Activated naive CD8-positive, alpha-beta T cell treated with anti-CD3 and anti-CD28 coated beads, Interleukin-2, amount 50 U/mL, for 24 hours (primary cell): ENCODE measurements at places on chromosomes 2 and 18.

- no peaks in the 10 kb centered on the region for H3K36me3 ChIP-seq
- no peak overlapping the region for H3K27ac ChIP-seq
- DNase-seq = no peak
- H3K4me1 ChIP-seq = no peaks in the 10 kb centered on the region
- no peak overlapping the region for H3K4me3 ChIP-seq
Measured at GRCh38 chr2:23602116-23602515, 217.1 kb downstream of the KLHL29 start.

DNA sequence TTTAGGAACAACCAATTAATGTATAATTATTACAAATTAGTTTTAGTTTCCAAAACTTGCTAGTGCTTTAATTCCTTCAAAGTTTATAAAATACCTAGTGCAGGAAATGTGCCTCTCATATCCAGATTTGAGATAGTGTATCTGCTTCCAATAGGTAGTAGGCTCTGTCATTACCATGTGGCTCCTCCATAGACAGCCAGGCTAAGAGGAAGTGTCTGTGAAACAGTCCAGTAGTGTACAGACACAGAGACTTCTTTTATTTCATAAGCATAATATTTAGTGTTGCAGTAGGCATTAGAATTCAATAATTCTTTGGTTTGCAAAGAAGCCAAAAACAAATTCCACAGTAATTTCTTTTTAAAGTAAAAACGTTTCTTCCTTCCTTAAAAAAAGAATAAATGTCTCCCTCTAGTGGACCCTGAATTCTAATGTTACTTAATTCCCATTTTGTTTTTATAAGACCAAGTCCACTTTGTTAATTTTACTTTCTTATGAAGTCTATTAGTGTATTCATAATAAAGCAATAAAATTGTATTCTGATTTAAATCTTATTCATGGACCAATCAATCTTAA is 101.2 kb downstream of the NEB start:
- peaks cover 18% of the 10 kb centered on the region for H3K4me1 ChIP-seq
- H3K36me3 ChIP-seq = peaks cover 4% of the 10 kb centered on the region

DNA sequence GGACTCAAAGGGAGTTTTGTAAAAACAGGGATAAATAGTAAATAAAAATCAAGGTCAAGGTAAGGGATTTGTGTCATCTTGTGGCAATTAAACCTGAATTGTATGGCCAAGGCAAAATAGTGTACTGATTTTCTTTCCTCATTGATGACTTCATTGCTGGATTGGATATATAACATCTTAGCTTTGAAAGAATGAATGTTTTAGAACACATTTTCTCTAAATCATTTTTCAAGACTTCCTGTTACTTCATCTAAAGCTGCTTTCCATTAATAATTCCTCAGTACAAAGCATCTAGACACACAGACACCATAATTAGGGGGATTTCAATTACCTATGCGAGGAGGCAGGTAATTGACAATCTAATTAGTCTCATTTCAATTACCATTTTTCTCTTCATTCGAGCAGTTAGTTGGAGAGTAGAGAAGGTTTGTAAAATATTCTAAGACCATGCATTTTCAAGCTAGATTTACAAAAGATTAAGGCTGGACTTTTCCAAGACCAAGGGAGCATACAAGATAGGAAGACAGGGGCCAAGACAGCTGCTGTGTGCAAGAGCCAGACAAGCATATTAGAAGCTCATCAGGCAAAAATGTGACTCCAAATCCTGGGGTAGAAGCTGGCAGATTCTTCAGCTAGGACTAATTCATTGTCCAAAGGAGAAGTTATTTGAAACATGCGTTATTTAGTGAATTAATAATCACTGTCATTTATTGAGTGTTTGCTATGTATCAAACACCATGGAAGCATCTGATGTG is 253.6 kb downstream of the EPHA4 start:
- no peak for DNase-seq

DNA sequence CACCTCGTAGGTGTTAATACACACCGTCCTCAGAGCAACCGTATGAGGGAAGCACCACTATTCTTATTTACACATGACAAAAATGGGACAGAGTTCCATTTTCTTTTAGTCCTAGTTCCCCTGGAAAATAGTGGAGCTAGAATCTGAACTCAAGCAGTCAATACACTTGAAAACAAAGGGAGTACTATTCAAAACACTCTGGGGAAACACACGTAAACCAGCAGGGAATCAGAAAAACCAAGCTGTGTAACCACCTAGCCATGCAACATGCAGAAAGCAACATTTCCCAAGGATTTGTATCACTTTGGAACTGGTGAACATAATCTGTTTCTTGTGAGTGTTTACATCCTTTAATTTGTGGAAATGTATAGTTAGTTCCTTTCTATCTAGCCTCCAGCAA is 208.2 kb downstream of the UBE2E3 start:
- no peaks in the 10 kb centered on the region for H3K36me3 ChIP-seq
- DNase-seq = no peak
- no peak overlapping the region for H3K4me3 ChIP-seq
- no peak overlapping the region for H3K27ac ChIP-seq

GRCh38 chr2:237904831-237905599 is 45.6 kb downstream of the RAMP1 start:
- peaks cover 45% of the 10 kb centered on the region for H3K4me1 ChIP-seq
- peak; percentile 55 for DNase-seq
- H3K4me3 ChIP-seq = peak overlapping the region; percentile 57
- peaks cover 3% of the 10 kb centered on the region for H3K36me3 ChIP-seq
- peak overlapping the region; percentile 82 for H3K27ac ChIP-seq

DNA sequence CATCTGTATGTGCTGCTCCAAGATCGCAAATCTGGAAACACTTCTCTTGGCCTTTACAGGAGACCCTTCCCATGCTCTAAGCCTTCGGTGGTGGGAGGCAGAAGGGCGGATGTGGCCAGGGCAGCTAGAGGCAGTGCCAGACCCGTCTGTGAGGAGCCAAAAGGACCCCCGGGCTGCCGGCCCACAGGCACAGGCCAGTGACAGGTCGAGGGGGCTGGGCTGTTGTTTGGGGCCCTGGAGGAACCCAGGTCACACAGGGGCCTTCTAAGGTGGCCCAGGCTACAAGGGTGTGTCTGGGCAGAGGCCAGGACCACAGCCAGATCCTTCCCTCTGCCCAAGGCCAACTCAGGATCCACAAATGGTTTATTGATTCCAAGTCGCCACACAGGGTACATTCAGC is 49.4 kb downstream of the SLC66A2 start:
- H3K4me1 ChIP-seq = peaks cover 7% of the 10 kb centered on the region
- H3K27ac ChIP-seq = no peak overlapping the region
- H3K27me3 ChIP-seq = peaks cover 3% of the 10 kb centered on the region
- no peak overlapping the region for H3K4me3 ChIP-seq

DNA sequence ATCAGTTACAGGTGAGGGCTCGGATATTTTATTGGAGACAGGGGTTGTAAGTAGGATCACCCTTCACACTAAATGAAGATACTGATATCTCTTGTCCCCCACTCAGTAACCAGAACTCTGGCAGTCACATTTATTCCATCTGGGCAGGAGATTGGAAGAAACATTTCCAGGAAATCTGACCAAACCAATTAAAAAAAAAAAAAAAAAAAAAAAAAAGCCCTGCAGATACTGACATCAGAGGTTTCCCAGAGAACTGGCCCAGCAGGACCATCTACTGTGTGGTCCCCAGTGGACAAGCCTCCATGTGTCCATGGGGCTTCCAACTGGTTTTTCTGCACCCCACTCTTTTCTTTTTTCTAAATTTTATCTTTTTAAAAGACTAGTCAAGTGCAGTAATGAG is 41.3 kb downstream of the SH2D6 start:
- no peak overlapping the region for H3K4me3 ChIP-seq
- H3K36me3 ChIP-seq = no peaks in the 10 kb centered on the region
- H3K4me1 ChIP-seq = no peaks in the 10 kb centered on the region
- no peaks in the 10 kb centered on the region for H3K27me3 ChIP-seq

- H3K27me3 ChIP-seq = peaks cover 12% of the 10 kb centered on the region
- no peaks in the 10 kb centered on the region for H3K4me1 ChIP-seq
- no peak overlapping the region for H3K4me3 ChIP-seq
- no peak overlapping the region for H3K27ac ChIP-seq
- H3K36me3 ChIP-seq = no peaks in the 10 kb centered on the region
- no peak for DNase-seq
Measured at GRCh38 chr2:176432434-176432833, 163.2 kb downstream of the MTX2 start.

- H3K27me3 ChIP-seq = no peaks in the 10 kb centered on the region
- peaks cover 27% of the 10 kb centered on the region for H3K4me1 ChIP-seq
- DNase-seq = no peak
- no peak overlapping the region for H3K4me3 ChIP-seq
Measured at GRCh38 chr2:127528487-127528886, 2.2 kb upstream of the IWS1 start.

DNA sequence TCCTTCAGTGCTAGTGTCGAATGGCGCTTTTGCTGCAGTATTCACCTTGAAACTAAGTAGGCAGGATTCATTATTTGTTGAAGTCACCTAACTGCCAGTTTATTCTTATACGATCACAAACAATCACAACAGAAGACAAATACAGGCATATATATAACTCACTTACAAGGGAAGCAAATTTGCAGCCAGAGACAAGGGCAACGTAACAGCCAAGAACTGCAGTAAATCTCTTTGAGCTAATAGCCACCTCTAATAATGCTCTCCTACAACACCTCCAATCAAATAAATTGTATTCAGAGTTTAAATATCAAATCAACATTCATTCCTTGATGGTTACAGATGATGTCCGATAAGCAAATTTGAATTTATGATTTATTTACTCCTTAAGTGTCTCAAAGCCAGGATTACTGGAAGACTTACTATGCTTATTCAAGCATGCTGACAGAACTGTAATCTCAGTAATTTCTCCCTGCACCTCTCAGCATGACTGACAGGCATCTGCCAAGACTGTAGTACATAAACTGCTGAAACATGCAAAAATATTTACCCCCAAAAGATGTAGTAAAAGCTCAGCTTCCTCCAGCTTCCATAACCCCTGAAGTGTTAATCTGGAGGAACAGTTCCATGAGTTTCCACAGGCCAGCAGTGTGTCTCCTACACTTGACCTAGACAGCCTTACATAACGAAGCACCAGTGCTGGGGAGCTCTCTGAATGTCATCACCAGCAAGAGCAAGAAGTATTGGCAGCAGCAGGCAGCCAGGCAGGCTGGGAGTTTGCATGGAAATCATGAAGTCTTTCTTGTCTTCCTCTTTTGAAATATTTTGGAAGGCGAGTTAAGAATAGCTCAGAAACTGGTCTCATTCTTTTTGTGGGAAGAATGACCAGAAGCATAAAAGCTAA is 20.9 kb upstream of the SCN1A start:
- no peaks in the 10 kb centered on the region for H3K27me3 ChIP-seq
- no peaks in the 10 kb centered on the region for H3K4me1 ChIP-seq
- no peak overlapping the region for H3K27ac ChIP-seq

GRCh38 chr2:180202467-180202951 is 195.4 kb upstream of the CWC22 start:
- H3K36me3 ChIP-seq = no peaks in the 10 kb centered on the region
- no peak overlapping the region for H3K4me3 ChIP-seq
- peaks cover 3% of the 10 kb centered on the region for H3K27me3 ChIP-seq
- no peaks in the 10 kb centered on the region for H3K4me1 ChIP-seq
- H3K27ac ChIP-seq = no peak overlapping the region

GRCh38 chr2:234249873-234250272 is 199.4 kb downstream of the SPP2 start:
- DNase-seq = no peak
- no peak overlapping the region for H3K4me3 ChIP-seq
- no peak overlapping the region for H3K27ac ChIP-seq
- H3K27me3 ChIP-seq = peaks cover 3% of the 10 kb centered on the region

DNA sequence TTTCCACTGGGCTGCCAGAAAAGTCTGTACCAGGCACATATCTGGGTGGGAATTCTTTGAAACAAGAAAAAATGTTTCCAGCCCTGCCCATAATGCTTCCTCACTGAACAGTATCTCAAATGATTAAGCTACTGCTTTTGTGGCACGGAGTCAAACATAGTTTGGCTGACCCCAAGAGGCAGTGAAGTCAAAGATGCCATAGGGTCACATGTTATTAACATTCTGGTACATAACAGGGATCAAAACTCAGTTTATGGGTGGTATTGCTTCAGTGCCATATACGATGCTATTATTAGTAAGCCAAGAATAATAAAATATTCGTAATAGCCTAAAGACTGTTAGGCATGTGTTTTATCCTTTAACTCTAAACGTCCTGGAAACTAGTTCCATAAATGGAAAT is 112.4 kb downstream of the FEZ2 start:
- no peaks in the 10 kb centered on the region for H3K4me1 ChIP-seq
- H3K36me3 ChIP-seq = peaks cover 25% of the 10 kb centered on the region
- H3K4me3 ChIP-seq = no peak overlapping the region
- no peak overlapping the region for H3K27ac ChIP-seq

GRCh38 chr2:231455890-231456289 is 8.4 kb downstream of the NCL start:
- H3K4me1 ChIP-seq = peaks cover 46% of the 10 kb centered on the region
- H3K4me3 ChIP-seq = no peak overlapping the region
- peaks cover 87% of the 10 kb centered on the region for H3K36me3 ChIP-seq
- no peak for DNase-seq
- H3K27ac ChIP-seq = peak overlapping the region; percentile 86

DNA sequence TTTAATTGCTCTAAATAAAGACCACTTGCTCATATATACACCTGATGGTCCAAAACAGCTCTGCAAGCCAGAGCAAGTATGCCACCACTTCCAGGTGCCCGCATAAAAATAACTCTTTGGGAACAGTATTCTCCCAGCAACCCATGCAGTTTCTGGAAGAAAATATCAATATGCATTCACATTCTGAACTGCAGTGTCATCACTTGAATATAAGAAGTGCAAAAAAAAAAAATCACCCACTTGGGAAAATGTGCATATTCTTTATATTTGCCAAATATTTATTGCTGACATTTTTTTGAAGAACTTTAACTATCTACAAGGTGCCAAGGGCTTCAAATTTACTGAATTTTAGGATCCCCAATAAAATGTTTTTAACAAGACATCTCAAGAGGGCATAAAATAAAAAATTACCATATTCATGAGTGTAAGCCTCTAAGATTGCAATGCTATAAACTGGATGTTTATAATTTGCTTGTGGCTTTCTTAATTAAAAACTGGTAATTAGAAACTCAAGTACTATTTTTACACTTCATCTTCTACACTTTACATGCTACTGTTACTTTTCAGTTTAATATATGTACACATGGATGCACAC is 360.6 kb upstream of the HNRNPA3 start:
- H3K36me3 ChIP-seq = no peaks in the 10 kb centered on the region
- H3K27me3 ChIP-seq = no peaks in the 10 kb centered on the region
- no peak overlapping the region for H3K27ac ChIP-seq
- H3K4me1 ChIP-seq = peaks cover 43% of the 10 kb centered on the region

GRCh38 chr2:109402980-109403840 is 210.6 kb downstream of the SEPTIN10 start:
- H3K27me3 ChIP-seq = no peaks in the 10 kb centered on the region
- peak overlapping the region; percentile 35 for H3K4me3 ChIP-seq
- H3K27ac ChIP-seq = peak overlapping the region; percentile 89
- peaks cover 4% of the 10 kb centered on the region for H3K36me3 ChIP-seq
- H3K4me1 ChIP-seq = peaks cover 35% of the 10 kb centered on the region

GRCh38 chr2:16775899-16776231 is 110.2 kb upstream of the CYRIA start:
- no peak for DNase-seq
- no peaks in the 10 kb centered on the region for H3K36me3 ChIP-seq
- H3K4me3 ChIP-seq = no peak overlapping the region
- no peak overlapping the region for H3K27ac ChIP-seq
- H3K27me3 ChIP-seq = peaks cover 5% of the 10 kb centered on the region

GRCh38 chr2:235414422-235414821 is 79.4 kb upstream of the AGAP1 start:
- H3K27me3 ChIP-seq = peaks cover 9% of the 10 kb centered on the region
- no peaks in the 10 kb centered on the region for H3K36me3 ChIP-seq
- H3K27ac ChIP-seq = no peak overlapping the region
- no peak overlapping the region for H3K4me3 ChIP-seq

- no peak overlapping the region for H3K4me3 ChIP-seq
- H3K27ac ChIP-seq = no peak overlapping the region
- H3K36me3 ChIP-seq = no peaks in the 10 kb centered on the region
- no peak for DNase-seq
- H3K4me1 ChIP-seq = no peaks in the 10 kb centered on the region
- H3K27me3 ChIP-seq = no peaks in the 10 kb centered on the region
Measured at GRCh38 chr2:119180892-119181291, 22.3 kb upstream of the C1QL2 start.
